ENCODE measurements at places on chromosomes 12 and 14.
A peak's percentile ranks its signal among the peaks of the same experiment; 100 is the strongest.

DNA sequence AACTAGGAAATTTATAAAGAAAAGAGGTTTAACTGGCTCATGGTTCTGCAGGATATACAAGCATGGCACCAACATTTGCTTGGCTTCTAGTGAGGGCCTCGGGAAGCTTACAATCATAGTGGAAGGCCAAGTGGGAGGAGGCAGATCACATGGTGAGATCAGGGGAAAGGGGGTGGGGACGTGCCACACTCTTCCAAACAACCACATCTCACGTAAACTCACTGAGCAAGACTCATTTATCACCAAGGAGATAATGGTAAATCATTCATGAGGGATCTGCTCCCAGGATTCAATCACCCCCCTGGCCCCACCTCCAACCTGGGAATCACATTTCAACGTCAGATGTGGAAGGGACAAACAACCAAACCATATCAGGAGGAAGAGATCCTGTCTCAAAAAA, 35.8 kb downstream of the NUMB start:
- DNase-seq = no peak

GRCh38 chr12:113370923-113371682, 12.7 kb downstream of the PLBD2 start:
- DNase-seq = no peak

GRCh38 chr12:119479121-119479561, 114.4 kb upstream of the TMEM233 start:
- no peak for DNase-seq

DNA sequence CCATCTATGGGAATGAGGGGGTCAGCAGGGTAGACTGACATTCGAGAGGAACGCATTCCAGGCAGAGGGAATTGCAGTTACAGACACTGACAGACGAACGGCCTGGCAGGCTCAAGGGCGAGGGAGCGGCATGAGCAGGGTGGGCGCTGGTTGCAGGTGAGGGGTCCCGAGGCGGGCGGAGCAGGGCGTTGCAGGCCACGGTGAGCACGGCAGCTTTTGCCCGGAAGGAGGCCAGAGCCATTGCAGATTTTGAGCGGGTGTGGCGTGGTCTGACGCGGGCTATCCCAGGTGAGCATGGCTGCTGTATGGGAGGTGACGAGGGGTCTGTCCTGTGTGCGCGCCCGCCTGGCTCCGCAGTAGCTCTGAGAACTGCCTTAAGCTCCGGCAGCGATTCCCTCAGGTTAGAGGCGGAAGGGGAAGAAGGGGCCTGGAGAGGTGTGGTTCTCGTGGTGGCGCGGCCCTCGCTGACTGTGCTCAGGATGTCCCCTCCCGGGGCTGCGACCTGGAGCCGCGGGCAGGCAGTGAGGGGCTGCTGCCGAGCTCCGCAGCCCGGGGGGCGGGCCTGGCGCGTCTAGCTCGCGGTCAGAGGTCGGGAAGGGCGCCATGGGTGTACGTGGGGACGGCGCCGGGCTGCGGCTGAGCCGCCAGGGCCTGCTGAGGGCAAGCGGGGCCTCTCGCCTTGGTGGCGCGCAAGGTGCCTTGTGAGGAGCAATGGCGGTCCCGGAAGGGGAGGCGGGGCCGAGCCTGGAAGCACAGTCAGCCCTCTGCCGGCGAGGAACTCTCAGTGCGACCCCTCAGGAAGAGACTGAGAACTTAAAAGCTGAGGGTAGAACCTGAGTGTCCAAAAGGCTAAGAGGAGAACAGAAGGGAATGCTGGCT, 177.1 kb downstream of the CACNA1C start:
- DNase-seq = no peak

GRCh38 chr12:72315858-72316257, 43.7 kb downstream of the TRHDE start:
- DNase-seq = no peak

GRCh38 chr14:48384821-48385220, 709.4 kb upstream of the MDGA2 start:
- DNase-seq = peak; percentile 40

GRCh38 chr12:43131301-43131700, 420.7 kb downstream of the ADAMTS20 start:
- no peak for DNase-seq

DNA sequence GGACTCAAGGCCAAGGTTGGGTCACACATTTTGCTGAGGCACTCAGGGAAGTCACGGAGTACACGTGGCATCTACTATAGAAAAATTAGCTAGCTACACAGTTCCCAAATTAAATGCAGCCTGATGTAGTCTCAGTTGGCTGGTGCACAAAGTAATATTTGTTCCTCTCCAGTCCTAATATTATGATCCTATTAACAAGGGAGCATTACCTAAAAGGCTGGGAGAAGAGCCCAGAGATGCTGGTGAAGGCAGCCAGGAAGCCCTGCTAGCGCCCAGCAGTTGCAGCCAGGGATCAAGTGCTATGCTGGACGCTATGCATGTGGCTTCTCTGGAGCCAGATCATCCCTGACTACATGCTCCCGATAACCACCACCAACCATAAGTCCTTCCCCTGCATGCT, 88.0 kb upstream of the GSC start:
- no peak for DNase-seq

GRCh38 chr12:120835657-120836056, 68.5 kb downstream of the SPPL3 start:
- no peak for DNase-seq

GRCh38 chr12:6850796-6851152, 312 bp downstream of the CDCA3 start:
- peak; percentile 81 for DNase-seq

DNA sequence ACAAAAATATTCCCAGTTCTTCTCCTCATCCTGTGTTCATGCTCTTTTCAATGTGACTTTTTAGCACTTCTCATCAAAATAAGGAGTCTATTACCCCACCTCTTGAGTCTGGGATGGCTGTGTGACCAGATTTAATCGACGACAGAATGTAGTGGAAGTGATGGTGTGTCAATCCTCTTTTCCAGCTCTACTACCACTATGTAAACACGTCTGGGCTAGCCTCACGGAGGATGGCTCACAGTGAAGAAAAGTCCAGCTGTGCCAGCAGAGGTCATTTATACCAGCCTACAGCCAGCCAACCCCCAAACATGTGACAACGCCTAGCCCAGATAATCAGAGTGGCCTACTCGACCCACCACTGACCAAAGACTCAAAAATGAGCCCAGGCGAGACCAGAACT, 37.3 kb upstream of the FGF6 start:
- DNase-seq = no peak

DNA sequence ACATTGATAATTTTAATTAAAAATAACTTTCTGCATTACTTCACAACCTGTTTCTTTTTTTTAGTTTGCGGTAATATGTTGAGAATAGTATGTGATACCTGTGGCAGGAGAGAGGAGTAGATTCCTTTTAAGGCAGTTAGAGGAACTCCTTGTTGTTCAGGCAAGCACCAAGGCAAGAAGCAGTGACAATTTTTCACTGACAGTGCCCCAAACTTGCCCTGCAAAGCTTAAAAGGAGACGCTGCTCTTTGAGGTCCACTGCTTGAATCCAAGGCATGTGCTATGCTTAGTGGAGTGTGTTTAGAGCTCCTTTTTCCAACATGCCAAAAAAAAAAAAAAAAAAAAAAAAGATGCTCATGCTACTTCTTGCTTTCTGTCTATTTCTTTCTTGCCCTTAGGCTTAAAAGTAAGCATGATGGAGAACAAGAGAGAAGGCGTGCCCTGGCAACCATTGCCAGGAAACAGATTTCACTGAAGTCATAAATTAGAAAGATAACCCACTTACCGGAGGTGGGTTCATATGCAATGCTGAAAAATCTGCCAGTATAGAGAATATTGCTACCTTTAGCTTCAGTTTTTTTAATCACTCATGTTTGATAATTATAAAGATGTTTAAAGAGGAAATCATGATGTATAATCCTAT, 58.3 kb upstream of the DYRK2 start:
- peak; percentile 34 for DNase-seq

DNA sequence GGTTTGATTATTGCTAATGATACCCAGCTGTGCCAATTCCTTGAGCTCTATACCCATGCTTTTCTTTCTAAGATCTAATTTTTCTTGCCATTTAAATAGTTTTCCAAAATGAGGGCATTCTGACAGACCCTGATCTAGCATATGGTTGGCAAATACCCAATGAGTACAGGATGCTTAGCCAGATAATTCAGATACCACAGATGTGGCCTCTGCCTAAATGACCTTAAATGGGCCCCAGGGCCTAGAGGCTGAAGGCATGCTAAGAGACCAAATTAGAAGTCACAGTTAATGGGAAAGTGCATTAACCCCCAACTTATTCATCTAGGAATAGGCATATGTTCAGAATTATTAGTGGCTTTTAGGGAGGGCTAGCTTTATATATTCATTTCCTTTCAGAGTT, 122.3 kb upstream of the CNOT2 start:
- no peak for DNase-seq

DNA sequence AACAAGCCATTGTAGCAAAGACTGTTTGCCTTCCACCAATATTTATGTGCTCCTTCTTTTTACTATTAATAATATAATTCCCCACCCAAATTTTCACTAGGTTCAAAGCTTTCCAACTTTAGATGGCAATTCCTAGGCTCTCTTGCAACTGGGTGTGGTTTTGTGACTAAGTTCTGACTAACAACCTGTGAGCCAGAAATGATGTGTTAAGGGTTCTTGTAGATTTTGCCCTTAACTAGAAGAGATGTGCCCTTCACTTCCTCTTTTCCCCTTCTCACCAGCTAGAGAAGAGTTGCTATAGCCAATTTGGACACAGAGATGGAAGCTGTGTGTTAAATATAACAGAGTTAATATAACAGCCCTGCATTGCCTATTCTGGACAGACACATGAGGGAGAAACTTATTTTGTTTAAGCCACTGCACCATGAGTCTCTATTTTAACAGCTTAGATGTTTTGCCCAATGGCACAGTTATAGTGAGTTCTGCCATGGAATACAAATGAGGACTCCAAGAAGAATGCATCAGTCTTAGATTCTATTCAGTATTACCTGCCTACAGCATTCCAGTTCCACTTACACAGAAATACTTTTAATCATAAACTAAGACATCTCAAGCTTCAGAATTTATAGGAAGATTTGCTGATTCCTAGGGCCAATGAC, 216.2 kb downstream of the DUSP6 start:
- peak; percentile 21 for DNase-seq

DNA sequence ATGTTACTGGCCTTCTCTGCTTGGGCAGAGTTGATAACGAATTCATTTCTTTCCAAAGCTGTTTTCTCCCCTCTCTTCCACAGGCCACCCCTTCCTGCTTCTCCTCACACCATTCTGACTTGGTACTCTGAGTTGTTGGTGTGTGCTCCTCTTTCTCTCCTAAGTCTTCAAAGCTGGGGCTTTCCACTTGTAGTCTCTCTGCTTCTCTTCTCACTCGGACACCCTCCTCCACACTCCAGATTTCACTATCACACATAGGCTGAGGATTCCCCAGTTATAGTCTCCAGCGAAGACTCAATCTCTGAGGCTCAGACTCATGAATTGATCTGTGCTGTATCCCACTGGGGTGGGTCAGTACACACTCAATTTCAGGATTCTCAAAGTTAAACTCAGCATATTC, 201.0 kb downstream of the SSPN start:
- DNase-seq = no peak

GRCh38 chr12:45231515-45232145, 15.7 kb downstream of the ANO6 start:
- DNase-seq = peak; percentile 82

DNA sequence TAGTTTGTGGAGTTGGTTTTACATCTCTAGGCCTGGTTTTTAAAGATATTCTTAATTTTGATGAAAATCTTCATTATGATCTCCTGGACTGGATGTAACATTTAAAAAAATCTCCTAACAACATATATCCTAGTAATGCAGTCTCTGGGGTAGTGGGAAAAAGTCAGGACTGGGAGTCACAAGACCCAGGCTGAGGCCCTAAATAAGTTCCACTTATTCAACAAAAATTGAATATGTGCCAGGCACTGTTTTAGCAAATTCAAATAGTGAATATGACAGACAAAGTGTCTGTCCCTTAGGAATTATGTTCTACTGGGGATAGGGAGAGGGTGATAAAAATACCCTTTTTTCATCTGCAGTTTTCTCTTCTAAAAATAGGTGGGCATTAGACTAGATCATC, 248.4 kb downstream of the PAWR start:
- no peak for DNase-seq

GRCh38 chr14:73686901-73687300, 27.3 kb downstream of the PNMA1 start:
- peak; percentile 87 for DNase-seq

DNA sequence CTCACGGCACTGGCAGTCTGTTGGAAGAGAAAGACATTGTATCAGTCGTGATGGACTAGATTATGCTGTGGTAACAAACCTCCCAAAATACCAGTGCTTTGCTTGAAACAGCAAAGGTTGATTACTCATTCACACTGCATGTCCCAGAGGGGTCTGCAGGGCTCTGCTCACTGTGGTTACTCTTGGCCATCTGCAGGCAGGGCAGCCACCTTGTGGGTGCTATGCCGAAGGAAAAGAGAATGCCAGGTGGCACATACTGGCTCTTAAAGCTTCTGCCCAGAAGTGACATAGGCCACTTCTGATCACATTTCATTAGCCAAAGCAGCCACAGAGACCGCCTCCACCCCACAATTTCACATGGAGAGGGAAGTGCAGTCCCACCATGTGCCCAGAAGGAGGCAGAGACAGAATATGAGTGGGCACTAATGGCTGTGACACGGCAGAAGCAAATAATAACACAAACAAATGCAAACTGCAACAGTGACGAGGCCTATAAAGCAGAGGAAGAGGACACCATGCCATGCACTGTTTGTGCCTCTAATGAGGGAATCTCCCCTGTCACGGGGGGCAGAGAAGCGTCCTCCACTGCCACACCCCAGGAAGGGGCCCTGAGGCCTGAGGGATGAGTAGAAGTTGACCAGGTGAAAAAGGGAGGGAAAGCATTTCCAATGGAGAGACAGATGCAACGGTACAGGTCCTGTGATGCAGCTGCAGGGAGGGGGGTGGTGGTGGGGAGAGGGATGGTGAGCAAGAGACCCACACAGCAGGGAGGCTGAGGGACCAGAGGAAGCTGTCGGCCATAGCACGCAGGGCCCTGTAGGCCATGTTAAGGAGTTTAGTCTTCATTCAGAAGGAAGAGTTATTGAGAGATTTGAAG, 51.7 kb upstream of the KICS2 start:
- no peak for DNase-seq

- DNase-seq = no peak
These were observed 379.9 kb upstream of the PDE3A start for GRCh38 chr12:19988459-19988873.

DNA sequence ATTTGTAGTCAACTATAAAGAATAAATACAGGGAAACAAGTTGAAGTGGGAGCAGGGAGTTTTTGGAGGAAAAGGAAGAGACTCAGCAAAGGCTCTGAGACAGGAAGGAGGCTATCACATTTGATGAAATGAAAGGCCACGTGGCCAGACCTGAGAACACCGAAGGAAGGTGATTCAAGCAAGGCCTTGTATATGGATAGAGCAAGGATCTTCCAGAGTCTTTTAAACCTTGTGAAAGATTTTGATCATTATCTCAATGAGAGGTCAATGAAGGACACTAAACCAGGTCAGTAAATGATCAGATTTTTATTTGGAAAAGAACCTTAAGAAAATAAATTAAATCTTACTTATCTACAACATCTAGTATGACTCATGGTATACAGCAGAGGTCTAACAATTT, 523.5 kb downstream of the SLC16A7 start:
- no peak for DNase-seq
